GM12864 (cell line): ENCODE measurements at places on chromosomes 6 and 20.

DNA sequence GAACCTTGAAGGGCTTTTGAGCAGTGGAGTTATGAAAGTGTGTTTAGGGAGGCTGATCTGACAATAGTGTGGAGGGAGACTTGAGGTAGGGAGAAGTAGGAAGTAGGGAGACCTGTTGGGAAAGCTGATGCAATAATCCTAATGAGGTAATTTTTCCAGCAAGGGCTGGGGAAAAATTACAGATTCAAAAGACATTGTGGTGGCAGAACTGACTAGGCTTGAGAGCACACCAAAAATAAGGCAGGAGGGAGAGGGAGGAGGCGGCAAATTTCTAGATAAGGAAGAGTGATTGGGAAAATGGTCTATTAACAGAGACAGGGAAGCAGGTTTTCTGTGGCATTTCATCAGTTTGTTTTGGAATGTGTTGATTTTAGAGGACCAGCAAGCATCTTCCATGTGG is 5.5 kb downstream of the PRRT1 start:
- no peak for DNase-seq

GRCh38 chr6:150299873-150300485 is 68.8 kb upstream of the IYD start:
- no peak for DNase-seq

- no peak for DNase-seq
These were observed 507.8 kb upstream of the CITED2 start for GRCh38 chr6:139882234-139882633.

DNA sequence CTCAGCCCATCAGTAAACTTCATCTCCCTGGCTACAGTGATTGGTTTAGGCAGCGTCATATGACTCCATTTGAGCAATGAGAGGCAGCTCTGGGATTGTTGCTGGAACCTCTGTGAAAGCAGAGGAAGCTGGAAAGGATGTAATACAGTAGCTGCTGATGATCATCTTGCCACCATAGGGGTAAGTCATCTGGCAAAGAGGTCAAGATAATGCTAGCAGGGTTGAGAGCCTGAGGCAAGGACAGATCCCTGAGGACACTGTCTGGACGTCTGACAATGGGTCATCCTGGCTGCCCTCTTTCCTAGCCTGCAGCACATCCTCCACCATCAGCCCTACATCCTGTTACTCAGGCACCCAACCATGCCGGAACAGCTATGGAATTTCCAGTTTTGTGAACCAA is 25.5 kb upstream of the FKBP1A start:
- no peak for DNase-seq

- DNase-seq: no peak
These were observed at the start of gene CTCFL for GRCh38 chr20:57524511-57525176. TSS of gene CTCFL (minus strand) at chr20:57525140. CDS start at chr20:57524205, 935 bp downstream.

- DNase-seq: no peak
These were observed 10.4 kb upstream of the FOXP4 start for GRCh38 chr6:41535766-41536165.

- no peak for DNase-seq
These were observed 34.1 kb downstream of the SESN1 start for GRCh38 chr6:109060571-109060970.

- DNase-seq: no peak
These were observed 12.4 kb upstream of the RSPO4 start for GRCh38 chr20:1014471-1014870.

DNA sequence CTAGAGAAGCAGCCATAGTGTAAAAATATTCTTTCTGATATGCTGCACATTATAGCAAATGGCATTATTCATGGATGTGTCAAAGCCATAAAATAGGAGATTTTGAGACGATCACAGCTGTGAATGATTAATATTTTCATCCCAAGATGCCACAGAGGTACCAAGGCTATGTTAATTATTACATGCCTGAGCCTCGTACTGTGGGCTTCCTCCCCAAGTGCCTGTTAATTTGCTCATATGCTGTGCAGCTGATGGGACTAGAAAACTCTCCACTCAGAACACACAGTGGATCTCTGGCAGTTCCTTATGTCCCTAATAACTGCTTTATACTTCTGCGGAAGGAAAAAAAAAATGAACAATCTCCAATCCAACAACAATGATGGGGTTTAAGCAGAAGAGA is 184.9 kb upstream of the TSHZ2 start:
- DNase-seq: no peak
